LNCaP clone FGC (cell line): ENCODE measurements at places on chromosomes 5 and 9.
A peak's percentile ranks its signal among the peaks of the same experiment; 100 is the strongest.

- no peak for DNase-seq
Measured at GRCh38 chr9:98219794-98220370, 27.4 kb upstream of the CORO2A start.

- no peak for DNase-seq
Measured at GRCh38 chr9:6006749-6007057, 8.7 kb downstream of the RANBP6 start.

GRCh38 chr9:115278326-115279035, 160.5 kb upstream of the TNC start:
- DNase-seq = no peak

GRCh38 chr9:126527109-126527825, 86.5 kb upstream of the LMX1B start:
- DNase-seq = no peak

DNA sequence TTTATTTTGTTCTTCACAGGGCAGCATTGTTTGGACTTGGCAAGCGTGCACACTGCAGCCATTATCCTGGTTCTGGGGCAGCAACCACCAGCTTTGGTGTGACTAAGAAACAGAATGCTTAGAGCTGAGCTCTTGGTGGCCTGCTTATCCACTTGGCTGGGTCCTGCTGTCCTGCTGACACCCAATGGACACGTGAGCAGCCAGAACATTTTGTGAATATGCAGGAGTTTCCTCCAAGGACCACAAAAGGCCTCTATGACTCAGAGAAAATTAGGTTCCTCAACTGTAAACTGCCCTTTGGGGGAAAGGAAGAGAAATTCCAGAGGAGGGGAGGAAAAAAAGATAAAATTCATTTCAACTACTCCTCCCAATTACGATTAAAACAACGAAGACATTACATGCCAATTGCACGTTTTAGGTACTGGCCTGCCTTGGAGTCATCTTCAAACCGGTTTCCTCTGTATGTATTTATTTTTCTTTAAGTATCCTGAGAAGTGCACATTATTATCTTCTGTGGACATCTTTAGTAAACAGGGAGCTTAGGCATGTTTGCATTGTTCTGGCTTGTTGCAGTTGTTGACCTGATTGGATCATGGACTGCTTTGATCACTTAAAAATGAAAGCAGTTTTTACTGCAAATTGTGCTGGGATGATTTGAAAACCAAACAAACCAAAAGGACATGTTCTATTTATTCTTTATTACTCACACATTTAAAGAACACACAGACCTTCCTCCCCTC, 82.3 kb upstream of the TLE4 start:
- DNase-seq = peak; percentile 99

DNA sequence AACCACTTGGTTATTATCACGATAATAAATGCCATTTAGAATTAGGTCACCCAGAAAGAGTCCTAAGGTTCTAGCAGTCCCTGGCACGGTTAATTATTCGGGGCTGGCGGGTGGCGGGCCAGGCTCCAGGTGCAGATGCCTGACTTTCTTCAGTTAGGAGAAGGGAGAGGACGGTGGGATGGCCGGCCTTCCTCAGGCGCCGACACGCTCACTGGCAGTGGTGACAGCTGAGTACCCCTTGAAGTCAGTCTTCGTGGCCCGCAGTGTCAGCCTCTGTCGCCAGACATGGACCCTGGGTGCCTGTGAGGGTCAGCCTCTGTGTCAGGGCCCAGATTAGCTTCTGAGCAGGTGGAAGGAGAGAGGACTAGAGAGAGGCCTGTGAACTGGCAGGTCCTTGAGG, 21.1 kb upstream of the EXOC3 start:
- no peak for DNase-seq

GRCh38 chr5:115641948-115642347, 16.1 kb upstream of the TMED7 start:
- no peak for DNase-seq

DNA sequence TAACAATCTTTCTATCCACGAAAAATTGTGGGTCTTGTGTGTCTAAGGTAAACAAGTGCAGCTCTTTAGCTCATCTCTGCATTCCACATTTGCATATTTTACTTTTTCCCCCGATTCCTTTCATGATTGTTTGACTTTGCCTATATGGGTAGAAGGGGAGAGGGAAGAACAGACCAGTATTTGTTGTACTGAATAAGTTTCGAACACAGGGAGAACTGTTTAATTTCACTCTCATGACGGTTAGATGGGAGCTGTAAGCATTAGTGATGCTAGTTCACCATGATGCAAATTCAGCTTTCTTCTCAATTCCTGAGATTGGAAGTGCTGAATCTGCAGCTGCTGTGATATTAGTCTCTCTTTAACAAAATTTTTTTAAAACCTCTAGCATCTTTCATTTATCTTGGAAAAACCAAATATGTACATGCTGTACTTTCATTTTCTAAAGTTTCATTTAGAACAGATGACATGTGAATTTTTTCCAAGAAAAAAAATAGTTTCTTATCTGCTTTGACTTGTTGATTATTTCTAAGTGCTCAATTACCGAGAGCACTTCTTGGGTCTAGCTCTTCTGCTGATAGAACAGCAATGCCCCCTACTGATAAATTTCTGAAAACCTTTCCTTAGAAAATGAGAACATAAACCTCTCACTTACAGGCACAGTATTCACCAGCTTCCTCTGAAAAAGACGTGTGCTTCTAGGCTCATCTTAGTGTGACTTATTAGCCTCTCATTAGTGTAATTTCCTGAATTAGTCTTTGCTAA, 149.5 kb downstream of the BAAT start:
- peak; percentile 18 for DNase-seq

GRCh38 chr5:167639273-167639672, 652.2 kb upstream of the WWC1 start:
- no peak for DNase-seq

DNA sequence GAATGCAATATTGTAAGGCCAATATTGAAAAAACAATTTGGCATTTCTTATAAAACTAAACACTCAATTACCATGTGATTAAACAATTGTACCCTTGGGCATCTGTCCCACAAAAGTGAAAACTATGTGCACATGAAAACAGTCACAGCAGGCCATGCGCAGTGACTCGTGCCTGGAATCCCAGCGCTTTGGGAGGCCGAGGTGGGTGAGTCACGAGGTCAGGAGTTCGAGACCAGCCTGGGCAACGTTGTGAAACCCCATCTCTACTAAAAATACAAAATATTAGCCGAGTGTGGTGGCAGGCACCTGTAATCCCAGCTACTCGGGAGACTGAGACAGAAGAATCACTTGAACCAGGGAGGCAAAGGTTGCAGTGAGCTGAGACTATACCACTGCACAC, 343.7 kb downstream of the DMRTA1 start:
- no peak for DNase-seq
